Psoas muscle (tissue), 8 donors: ENCODE measurements at places on chromosomes 6 and 20. TPM values are rescaled to one million over a fixed set of nuclear protein-coding genes. Genes with fewer than 3 reads are reported as not detected.
A peak's percentile ranks its signal among the peaks of the same experiment; 100 is the strongest.

- no peak within 1 kb of the TSS for H3K27ac ChIP-seq
- peaks cover 16% of the 10 kb centered on the region for H3K27me3 ChIP-seq
- no peak for DNase-seq
- no peaks in the 10 kb centered on the region for H3K36me3 ChIP-seq
- no peak within 1 kb of the TSS for H3K4me3 ChIP-seq
Measured at GRCh38 chr20:38601216-38602184, at the start of gene ARHGAP40. Gene ARHGAP40 (plus strand): TSS chr20:38601809.

DNA sequence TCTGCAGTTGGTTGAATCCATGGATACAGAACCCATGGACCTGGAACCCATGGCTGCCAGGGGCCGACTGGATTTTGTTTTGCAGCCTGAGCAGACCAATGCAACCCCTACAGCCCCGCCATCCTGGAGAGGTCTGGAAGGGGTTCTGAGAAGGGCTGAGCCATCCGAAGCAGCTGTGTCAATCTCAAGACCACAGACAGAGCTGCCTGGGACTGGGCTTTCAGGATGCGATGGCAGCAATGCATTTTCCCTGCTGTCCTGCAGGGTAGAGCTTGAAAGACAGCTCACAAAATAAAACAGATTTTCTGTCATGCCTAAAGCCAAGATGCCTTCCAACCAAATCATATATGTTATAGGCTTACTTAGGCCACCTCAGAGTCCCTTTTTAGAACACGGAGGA lies 125.8 kb upstream of the NXT1 start:
- no peak overlapping the region for H3K4me3 ChIP-seq
- no peaks in the 10 kb centered on the region for H3K27me3 ChIP-seq
- no peak overlapping the region for H3K27ac ChIP-seq
- H3K36me3 ChIP-seq, result no peaks in the 10 kb centered on the region

DNA sequence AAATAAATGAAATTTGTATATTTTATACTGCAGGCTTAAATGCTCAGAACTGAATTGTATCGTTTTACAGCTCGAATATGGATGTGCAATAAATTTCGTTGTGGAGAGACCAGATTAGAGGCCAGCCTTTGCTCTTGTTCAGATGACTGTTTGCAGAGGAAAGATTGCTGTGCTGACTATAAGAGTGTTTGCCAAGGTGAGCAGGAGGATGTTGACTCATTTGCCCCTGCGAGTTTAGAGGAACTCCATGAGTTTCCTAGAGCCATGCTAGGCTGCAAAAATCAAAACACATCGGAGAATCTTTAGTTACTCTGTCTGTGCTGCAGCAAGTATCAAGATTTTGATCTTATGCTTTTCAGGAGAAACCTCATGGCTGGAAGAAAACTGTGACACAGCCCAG lies 15.4 kb downstream of the ENPP3 start:
- H3K4me3 ChIP-seq, result no peak overlapping the region
- no peaks in the 10 kb centered on the region for H3K27me3 ChIP-seq
- H3K36me3 ChIP-seq, result no peaks in the 10 kb centered on the region
- no peak overlapping the region for H3K27ac ChIP-seq
- H3K4me1 ChIP-seq, result no peaks in the 10 kb centered on the region

The EPPIN gene
- total RNA-seq, result not detected

The MLN gene
- total RNA-seq, result not detected

DNA sequence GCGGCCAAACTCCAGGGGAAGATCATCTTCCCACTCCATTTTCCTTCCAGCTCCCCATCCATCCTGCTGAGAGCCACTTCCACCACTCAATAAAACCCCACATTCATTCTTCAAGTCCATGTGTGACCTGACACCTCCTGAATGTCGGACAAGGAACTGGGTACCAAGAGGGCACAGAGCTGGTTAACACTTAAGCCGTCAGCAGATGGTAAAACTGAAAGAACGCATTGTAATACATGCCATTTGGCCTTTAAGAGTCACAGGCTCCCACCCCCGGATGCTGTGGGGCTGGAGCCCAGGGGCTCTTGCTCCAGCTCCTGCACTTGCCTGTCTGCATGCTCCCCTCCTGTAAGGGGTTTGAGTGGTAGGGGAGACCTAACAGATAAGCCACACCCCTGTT lies 753.9 kb downstream of the COL12A1 start:
- no peak for DNase-seq
- no peak overlapping the region for H3K4me3 ChIP-seq
- H3K27me3 ChIP-seq, result no peaks in the 10 kb centered on the region

- no peaks in the 10 kb centered on the region for H3K36me3 ChIP-seq
- H3K4me1 ChIP-seq, result no peaks in the 10 kb centered on the region
- no peak for DNase-seq
- no peak overlapping the region for H3K27ac ChIP-seq
- H3K27me3 ChIP-seq, result no peaks in the 10 kb centered on the region
Measured at GRCh38 chr6:88376197-88376596, 210.1 kb upstream of the CNR1 start.

DNA sequence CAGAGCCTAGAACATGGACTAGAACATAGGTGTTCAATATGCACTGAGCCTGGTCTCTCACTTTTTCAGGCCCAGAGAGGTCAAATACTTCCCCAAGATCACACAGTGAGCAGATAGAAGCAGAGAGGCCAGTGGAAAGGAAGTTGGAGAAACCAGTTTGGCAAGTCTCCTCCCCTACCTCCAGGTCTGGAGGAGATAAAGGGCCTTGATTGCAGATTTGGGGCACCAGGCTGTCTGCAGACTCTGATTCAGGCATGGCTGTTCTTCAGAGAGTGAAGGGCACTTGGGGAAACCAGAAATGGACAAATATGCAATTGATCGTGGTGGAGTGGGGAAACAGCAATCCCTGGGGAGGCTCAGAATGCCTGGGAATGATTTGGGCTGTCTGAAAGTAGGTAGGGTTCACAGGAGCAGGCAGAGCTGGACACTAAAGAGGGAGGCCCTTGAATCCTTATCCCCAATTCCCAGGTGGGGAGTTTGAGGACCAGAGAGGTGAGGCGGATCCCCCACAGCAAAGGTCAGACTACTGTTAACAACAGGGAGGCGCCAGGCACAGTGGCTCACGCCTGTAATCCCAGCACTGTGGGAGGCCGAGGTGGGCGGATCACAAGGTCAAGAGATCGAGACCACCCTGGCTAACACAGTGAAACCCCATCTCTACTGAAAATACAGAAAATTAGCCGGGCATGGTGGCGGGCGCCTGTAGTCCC lies 2.3 kb downstream of the PEDS1 start:
- peaks cover 14% of the 10 kb centered on the region for H3K36me3 ChIP-seq
- DNase-seq, result no peak
- peaks cover 59% of the 10 kb centered on the region for H3K4me1 ChIP-seq
- H3K4me3 ChIP-seq, result peak overlapping the region; percentile 97
- no peaks in the 10 kb centered on the region for H3K27me3 ChIP-seq

The ARMH2 gene
- total RNA-seq, result not detected

The TRIM10 gene
- 0.10 TPM for total RNA-seq
